ENCODE measurements at places on chromosomes 1 and 21.
A peak's percentile ranks its signal among the peaks of the same experiment; 100 is the strongest.

- DNase-seq: no peak
Observed at GRCh38 chr1:185795181-185795580, 61.0 kb downstream of the HMCN1 start.

- DNase-seq: no peak
Observed at GRCh38 chr1:56077206-56077605, 502.2 kb downstream of the PLPP3 start.

- DNase-seq: no peak
Observed at GRCh38 chr1:115647507-115647906, 5.7 kb downstream of the VANGL1 start.

GRCh38 chr1:110339407-110340206 is 430 bp downstream of the RBM15 start:
- peak; percentile 43 for DNase-seq

DNA sequence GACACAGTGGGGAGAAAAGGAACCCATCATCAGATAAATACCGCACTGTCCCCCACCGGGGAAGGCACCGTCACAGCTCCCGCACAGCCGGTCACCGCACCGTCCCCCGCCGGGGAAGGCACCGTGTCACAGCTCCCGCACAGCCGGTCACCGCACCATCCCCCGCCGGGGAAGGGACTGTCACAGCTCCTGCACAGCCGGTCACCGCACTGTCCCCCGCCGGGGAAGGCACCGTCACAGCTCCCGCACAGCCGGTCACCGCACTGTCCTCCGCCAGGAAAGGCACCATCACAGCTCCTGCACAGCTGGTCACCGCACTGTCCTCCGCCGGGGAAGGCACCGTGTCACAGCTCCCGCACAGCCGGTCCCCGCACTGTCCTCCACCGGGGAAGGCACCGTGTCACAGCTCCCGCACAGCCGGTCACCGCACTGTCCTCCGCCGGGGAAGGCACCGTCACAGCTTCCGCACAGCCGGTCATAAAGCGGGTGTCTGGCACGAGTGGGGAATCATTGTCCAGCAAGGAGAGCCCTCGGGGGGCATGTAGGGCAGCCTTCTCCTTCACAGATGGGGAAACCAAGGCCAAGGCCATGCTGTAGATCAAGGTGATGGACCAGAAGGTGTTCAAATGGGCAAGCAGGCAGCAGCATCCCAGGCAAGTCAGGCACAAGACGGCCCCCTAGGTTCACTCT is 280.1 kb downstream of the NPHP4 start:
- no peak for DNase-seq

GRCh38 chr1:28580722-28581530 is 11.1 kb upstream of the RAB42 start:
- DNase-seq: peak; percentile 53

DNA sequence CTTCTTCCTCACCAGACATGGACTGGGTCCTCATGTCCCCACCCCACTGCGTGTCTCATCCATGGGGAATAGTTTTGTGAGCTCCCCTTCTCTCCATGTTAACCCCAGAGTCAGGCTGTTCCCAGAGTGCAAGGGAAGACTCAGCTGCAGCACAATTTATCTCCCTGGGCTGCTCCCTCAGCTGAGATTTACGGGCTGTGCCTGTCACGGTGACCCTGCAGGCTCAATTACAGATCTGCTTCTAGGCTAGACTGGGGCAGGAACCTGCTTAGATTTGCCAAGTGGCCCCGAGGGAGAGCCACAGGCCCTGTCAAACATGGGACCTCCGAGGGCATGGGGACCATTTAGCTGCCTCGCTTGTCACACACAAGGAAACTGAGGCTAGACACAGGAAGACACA is 37.8 kb downstream of the CDCP2 start:
- DNase-seq: no peak

DNA sequence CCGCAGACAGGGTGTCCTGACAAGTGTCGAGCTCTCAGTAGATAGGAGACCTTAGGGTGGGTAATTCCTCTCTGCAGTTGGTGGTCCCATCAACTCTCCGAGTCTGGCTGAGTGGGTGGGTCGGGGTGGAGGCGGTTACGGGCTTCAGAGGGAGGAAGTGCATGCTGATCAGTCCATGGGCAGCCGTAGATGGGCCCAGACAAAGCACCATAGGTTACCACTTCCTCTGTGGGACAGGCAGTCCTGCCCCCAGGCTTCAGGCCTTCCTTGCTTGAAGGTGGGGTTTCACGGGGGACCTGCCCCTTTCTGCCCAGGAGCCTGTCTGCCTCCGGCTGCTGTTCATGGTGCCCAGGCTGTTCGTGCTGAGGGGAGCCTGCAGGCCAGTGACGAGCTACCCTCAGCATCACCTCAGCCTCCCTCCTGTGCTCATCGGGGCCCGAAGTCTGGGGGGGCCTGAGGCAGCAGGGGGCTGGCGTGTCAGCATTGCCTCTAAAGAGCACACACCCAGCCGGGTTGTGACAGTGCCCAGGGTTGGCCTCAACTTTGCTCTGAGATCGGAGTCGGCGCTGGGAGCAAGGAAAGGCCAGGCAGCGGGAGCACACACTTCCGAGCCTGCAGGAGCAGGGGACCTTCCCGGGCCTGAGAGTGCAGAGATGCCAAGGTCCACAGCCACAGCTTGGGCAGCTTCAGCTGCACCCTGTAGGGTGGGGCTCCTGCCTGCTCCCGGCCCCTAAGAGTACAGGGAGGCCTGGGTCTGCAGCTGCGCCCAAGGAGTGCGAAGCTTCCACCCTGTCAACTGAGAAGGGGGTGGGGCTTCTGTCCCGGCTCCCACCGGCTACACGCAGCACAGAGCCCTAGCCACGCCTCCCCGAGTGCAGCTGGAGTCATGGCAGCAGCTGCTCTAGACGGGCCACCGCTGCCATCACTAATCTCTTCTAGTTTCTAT is 225.4 kb upstream of the NRIP1 start:
- DNase-seq: no peak

DNA sequence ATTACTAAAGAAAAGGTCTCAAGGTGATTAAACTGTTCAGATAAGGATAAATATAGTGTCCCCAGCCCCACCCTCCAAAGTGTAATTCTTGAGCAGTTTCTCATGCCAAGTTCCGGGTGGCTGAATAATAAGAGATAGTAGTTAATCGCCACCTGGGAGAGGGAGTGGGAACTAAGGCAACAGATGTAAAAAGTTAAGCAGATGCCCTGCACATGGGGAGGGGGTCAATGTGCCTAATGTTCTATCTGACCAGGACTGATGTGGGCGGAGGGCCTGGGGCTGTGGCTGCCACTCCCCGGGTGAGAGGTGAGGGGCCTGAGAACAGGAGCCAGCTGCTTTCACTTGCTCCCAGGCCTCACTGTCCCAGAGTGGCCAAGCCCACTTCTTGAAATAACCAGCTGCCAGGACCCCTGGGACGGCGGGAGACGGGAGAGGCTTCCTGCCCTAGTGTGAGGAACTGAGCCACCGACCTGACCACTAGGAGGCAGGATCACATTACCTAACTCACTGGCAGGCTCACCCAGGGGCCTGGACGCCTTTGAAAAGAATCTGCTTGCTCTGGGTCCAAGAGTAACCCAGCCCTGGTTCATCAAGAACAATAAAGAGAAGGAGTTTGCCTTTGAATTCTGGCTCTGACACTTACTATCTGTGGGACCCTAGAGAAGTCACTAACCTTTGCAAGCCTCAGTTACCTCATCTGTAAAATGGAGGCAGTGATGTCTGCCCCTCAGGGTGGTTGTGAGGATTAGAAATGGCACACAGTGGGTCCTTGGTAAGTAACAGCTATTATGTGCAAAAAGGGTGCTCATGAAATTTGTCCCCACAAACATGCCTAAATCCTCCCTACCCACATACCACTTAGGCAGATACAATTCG is 179.2 kb downstream of the ATG4C start:
- DNase-seq: no peak

DNA sequence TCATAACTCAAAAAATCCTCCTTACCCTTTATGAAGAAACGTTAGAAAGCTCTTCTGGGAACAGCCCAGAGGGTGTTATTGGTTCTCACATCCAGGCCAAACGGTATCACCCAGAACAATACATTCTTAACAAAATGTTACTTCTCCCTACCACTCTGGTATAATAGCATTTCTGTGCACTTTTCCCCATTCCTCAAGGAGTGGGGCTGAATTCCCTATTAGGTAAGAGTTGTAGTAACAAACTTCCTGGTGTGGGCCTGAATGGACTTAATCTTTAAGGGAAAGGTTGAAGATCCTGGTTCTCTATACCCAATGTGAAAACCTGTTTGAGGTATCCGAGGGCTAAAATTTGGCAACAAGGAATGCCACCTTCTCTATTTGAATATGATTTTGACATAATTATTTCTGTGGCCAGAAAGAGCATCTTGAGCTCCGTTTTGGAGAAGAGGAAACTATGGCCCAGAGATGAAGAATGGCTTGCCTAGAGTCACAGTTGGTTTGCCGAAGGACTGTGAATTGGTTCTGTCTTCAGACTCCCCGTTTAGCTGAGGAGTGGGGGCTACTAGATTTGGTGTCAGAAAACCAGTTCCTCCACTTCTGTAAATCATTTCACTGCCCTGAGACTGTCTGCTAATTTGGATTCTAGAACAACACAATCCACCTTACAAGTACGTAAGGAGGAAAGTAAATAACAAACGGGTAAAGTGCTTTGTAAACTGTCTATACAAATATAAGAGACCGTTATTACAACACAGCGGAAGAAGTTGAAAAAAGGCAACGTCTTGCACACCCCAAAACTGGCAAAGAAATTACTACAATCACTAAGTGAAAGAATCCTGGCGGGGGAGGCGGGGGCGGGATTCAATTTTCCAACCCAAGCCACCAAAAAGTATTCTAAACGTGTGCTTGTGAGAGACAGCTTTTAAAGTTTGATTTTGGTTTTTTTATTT is 2.3 kb downstream of the ANP32E start:
- DNase-seq: no peak

DNA sequence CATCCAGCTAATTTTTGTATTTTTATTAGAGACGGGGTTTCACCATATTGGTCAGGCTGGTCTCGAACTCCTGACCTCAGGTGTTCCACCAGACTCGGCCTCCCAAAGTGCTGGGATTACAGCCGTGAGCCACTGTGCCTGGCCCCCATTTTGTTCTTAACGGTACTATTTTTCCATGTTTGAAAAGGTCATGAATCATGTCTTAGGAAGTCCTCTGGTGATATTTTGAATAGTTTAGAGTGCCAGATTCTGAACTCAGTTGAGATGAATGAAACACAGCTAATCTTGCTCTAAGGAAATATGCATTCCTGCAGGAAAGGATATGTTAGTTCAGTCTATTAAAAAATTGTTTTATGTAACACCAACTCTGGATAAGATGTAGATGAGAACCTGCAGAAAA is 62.6 kb upstream of the ATP2B4 start:
- no peak for DNase-seq
